ENCODE measurements at places on chromosomes 3 and 15.
A peak's percentile ranks its signal among the peaks of the same experiment; 100 is the strongest.

DNA sequence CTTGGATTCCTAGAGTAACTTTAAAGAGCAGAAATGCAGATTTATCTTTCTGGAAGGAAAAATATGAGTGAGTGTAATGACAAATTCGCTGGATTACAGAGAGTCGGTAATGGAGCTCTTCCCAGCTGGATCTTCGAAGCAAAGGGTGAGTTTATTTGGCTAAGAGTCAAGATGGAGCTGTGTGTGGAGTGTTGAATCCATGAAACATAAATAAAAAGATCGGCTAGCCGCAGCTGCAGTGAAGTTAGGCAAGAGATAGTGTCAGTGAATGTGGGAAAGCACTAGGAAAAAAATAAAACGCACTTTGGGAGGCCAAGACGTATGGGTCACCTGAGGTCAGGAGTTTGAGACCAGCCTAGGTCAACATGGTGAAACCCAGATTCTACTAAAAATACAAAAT lies 10.3 kb downstream of the NAALADL2 start:
- no peak for DNase-seq

GRCh38 chr3:106309274-106309673 lies 440.5 kb upstream of the CBLB start:
- no peak for DNase-seq

DNA sequence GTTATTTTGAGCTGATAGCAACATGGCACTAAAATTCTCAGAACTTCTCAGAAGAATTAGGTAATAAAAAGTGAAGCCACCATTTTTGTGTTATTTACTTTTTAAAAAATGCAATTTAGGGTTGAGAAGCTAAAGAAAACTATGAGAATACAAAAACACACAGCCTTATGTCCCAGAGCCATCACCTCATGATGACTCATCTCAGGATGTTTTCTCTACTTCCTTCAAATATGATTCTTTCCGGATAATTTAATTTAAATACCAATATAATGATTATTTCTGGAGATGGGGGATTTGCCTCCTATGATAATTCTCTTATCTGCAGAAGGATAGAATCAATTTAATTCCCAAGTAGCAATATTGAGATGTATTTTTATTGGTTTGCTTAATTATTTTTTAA lies 105.6 kb upstream of the BFSP2 start:
- DNase-seq: peak; percentile 35

- no peak for DNase-seq
These were observed 16.5 kb downstream of the PLXNA1 start for GRCh38 chr3:126999383-126999782.

- DNase-seq: peak; percentile 26
These were observed 16.8 kb upstream of the FMN1 start for GRCh38 chr15:33211176-33211808.

- DNase-seq: no peak
These were observed 34.7 kb downstream of the ANXA2 start for GRCh38 chr15:60363087-60363549.

GRCh38 chr3:129226374-129226773 lies 23.0 kb upstream of the COPG1 start:
- peak; percentile 92 for DNase-seq

GRCh38 chr15:78988361-78988911 lies 43.6 kb upstream of the CTSH start:
- DNase-seq: peak; percentile 99

DNA sequence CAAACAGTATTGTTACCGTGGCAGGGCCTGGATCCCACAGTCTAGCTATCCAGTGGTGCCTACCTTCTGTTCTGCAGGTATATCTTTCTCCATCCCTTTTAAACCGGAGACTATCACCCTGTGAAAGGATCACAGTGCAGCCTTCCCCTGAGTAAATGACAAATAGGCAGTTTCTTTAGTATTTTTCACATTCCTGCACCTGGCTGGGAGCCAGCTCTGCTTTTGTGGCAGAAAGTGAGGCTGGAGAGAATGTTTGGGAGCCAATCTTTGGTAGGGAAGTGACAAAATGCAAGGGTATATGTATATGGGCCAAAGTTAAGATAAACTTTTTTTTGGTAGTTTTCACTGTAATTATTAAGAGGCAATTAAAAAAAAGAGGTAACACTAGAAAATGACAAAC lies 54.8 kb downstream of the ARHGEF26 start:
- no peak for DNase-seq

DNA sequence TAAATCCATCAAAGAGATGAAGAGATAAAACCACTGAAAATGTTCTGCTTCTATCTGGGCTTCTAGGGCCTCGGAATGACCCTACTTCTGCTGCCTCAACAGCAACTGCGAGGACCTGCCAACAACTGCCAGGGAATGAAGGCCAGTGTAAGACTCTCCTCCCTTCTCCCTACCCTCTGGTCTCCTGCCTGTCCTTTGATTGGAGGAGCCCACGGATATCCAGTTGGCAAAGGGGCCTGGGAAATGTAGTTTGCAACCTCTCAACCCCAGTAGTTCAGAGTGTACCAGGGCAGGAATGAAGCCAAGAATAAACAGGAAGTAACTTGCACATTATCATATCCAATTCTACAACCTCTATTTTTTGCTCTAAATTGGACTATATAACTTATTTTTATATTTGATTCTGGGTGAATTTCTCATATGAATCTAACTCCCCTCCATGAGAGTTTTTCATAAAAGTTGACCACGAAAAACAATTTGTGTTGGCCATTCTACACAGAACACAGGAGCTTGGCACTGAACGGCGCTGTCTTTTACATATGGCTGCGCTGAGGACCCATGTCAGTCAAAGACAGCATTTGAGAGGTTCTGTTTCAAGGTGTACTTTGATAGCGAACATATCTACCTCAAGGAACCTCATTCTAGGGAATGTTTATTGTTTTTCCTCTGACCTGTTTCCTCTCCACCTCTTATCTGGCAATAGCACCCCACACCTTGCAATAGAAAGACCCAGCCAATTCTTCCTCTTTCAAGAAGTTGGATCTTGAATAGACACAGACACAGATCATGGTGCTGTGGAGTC lies 91.1 kb upstream of the RNF7 start:
- peak; percentile 70 for DNase-seq

DNA sequence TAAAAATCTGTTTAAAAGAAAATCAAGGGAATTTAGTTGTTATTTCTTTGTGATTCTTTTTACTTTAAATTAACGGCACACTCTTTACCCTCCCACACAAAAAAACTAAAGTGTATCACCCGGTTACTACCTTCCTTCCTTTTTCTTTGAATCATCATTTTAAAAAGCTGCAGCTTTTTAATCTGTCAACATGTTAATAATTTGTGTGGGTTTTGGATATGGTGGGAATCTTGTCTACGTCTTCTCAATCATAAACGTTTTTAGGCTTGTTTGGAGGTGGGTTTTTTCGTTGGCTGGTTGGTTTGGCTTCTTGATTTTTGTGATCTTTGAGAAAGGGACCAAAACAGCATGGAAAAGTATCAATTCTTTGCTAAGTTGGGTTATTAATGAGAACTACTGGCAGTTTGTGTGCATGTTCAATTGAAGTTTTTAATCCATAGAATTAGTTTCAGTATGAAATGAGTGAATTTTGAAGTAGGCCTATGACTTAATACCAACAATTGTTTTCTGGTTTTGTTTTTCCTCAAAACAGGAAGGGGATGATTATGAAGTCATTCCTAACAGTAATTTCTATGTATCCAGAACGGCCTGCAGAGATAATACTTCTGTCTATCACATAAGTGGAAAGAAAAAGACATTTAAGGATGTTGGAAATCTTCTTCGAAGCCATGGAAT lies 4.5 kb downstream of the SMC4 start:
- no peak for DNase-seq

- DNase-seq: no peak
These were observed 69.0 kb upstream of the LPP start for GRCh38 chr3:188084752-188085583.

- peak; percentile 95 for DNase-seq
These were observed 46.1 kb downstream of the AMOTL2 start for GRCh38 chr3:134328147-134328591.

GRCh38 chr3:61032991-61033390 lies 218.3 kb downstream of the FHIT start:
- DNase-seq: no peak

- no peak for DNase-seq
These were observed 32.1 kb upstream of the TMEM207 start for GRCh38 chr3:190481779-190482178.

- DNase-seq: peak; percentile 28
These were observed 45.7 kb downstream of the TCF12 start for GRCh38 chr15:56964182-56964581.

DNA sequence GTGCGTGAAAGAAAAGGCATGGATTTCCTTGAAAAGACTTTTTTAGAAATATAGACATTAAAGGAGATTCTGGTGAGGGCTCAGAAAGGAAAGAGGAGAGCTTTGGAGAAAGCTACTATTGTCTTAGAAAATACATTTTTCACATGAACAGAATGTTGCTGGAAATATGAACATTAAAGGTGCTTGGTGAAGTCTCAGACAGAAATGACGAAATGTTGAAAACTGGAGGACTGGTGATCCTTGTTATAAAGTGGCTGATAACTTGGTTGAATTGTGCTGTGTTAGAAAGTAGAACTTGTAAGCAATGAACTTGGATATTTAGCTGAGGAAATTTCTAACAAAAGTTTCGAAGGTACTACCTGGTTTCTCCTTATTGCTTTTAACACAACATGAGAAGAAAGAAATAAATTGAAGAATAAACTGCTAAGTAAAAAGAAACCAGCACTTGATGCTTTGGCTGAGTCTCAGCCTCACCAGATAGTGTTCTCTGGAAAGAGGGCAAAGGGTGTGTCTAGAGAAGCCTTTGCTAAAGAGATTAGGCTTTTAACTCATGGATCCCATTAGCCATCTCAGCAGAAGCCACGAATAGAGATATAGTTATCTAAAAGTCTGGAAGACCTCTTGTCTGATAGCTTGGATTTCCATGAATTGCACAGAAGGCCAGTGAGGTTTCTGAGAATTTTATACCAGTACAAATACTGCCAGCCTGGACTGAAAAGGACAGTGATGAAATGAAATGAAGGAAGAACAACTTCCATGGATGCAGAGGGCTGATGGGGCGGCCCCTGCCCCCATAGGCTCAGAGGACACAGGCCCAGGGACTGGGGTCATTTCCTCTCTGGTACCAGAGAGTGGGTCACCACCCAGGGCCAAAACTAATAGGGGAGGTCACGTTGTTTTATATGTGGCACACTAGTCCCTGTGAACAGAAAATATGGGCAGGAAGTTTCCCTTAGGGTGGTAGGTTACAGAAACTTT lies 91.5 kb downstream of the RPL22L1 start:
- no peak for DNase-seq

DNA sequence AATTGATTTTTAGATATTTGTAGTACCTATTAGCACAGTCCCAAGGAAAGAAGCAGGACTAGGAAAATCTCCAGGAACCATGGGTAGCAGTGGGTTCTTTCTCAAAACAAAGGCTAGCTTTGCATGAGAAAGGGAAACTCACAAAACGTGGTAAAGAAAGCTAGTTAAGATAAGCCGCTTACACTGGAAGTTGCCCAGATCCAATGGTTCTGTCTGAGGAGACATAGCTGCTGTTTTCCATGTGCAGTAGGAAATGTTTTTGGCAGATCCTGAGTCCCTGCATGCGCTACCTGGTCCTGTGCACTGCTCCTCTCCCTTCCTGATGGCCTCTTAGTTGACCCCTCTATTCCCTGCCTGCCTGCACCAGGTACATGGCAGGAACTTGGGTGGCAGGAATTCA lies 60.4 kb downstream of the TFG start:
- DNase-seq: no peak

- DNase-seq: no peak
These were observed 97.5 kb downstream of the BDH1 start for GRCh38 chr3:197458179-197458707.

GRCh38 chr3:10602769-10603768 lies 97.7 kb upstream of the ATP2B2 start:
- DNase-seq: no peak

DNA sequence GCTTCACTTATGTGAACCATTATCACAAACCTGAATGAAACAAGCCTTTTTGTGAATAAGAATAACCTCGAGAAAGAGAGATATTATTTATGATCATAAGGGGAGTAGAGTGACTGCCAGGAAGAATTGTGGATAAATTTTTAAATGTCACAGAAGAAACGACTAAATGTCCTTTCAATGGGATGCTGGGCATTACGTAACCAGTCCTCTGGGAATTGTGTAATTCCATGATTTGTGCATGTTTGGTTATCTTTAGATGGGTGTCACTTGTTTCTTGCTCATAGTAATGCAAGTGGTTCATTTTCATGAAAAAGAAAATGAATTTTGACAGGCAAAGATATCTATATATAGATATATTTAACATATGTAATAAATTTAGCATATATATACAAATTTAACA lies 379.5 kb upstream of the AGTR1 start:
- no peak for DNase-seq

Measured in EL (cell line).